ENCODE measurements at places on chromosomes 3 and 15. TPM values are rescaled to one million over a fixed set of nuclear protein-coding genes. Genes with fewer than 3 reads are reported as not detected.

CASR gene
- not detected for polyA plus RNA-seq

PIF1 gene
- 9.2 TPM for polyA plus RNA-seq

TBC1D2B gene
- 7.0 TPM for polyA plus RNA-seq

FOXB1 gene
- not detected for polyA plus RNA-seq

PLSCR4 gene
- polyA plus RNA-seq: 6.1 TPM

PLA2G4B gene
- 48.1 TPM for polyA plus RNA-seq

THAP10 gene
- 0.69 TPM for polyA plus RNA-seq

CYP1A2 gene
- not detected for polyA plus RNA-seq

UQCRC1 gene
- 192 TPM for polyA plus RNA-seq

ZDHHC23 gene
- polyA plus RNA-seq: 1.6 TPM

GRIP2 gene
- polyA plus RNA-seq: 0.81 TPM

TRMT10C gene
- 10.4 TPM for polyA plus RNA-seq

OR5K2 gene
- not detected for polyA plus RNA-seq

PLD1 gene
- polyA plus RNA-seq: 31.9 TPM

IMPG2 gene
- 0.02 TPM for polyA plus RNA-seq

CPNE4 gene
- polyA plus RNA-seq: 0.05 TPM

DLEC1 gene
- polyA plus RNA-seq: 0.39 TPM

AADACL2 gene
- 0.12 TPM for polyA plus RNA-seq

RNU5B-1 gene
- not detected for polyA plus RNA-seq
